ENCODE measurements at places on chromosomes 1 and 21. TPM values are rescaled to one million over a fixed set of nuclear protein-coding genes. Genes with fewer than 3 reads are reported as not detected.

Gene KIF14
- total RNA-seq, result 6.4 TPM

Gene BARHL2
- total RNA-seq, result not detected

GRCh38 chr1:221891708-221892107 lies 149.8 kb upstream of the DUSP10 start:
- peak; percentile 87 for DNase-seq

GRCh38 chr1:10283318-10283984 lies 73.1 kb downstream of the KIF1B start:
- DNase-seq, result no peak

Gene GPR161
- total RNA-seq, result 11.3 TPM

DNA sequence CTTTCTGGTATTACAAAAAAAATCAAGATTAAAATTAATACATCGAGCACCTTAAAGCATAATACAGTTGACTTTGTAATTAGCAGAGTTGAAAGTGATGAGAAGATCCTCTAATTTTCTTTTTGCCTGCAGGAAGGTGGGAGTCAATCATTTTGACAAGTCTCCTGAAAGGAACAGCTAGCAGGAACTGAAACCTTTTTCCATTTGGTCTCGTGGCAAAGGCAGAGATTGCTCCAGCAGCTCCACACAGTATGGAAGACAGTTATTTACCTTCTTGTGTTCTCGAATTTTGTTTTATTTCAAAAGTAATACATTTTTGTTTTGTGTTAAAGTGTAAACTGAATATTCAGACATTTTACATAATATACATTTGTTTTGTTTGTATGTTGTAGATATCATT lies 7.7 kb downstream of the S100PBP start:
- DNase-seq, result no peak

Gene RCC1
- 41.9 TPM for total RNA-seq

Gene TMEM125
- not detected for total RNA-seq

GRCh38 chr1:9449976-9450696 lies 89.1 kb upstream of the SLC25A33 start:
- no peak for DNase-seq

GRCh38 chr21:25925936-25926335 lies 191.2 kb downstream of the GABPA start:
- no peak for DNase-seq

GRCh38 chr1:51605961-51606723 lies 10.8 kb upstream of the OSBPL9 start:
- no peak for DNase-seq

All from fibroblast of villous mesenchyme (primary cell).